ENCODE measurements at places on chromosomes 7 and 10.

DNA sequence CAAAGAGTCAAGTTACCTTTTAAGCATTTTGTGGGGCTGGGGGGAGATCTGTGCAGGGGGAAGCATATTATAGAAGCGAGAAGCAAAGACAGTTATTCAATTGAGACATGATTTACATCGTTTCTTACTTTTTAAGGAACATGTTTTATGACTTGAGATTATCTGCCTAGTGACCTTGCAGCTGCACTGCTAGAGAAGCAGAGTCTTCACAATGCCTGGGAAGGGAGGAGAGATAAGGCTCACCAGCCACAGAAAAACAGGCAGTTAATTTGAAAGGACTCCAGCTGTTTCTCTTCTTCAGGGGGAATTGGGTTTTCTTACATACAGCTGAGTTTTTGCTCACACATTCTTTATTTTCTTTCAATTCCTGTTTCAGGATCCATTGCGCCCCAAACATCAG is 31.0 kb downstream of the PHYH start:
- DNase-seq, result no peak

DNA sequence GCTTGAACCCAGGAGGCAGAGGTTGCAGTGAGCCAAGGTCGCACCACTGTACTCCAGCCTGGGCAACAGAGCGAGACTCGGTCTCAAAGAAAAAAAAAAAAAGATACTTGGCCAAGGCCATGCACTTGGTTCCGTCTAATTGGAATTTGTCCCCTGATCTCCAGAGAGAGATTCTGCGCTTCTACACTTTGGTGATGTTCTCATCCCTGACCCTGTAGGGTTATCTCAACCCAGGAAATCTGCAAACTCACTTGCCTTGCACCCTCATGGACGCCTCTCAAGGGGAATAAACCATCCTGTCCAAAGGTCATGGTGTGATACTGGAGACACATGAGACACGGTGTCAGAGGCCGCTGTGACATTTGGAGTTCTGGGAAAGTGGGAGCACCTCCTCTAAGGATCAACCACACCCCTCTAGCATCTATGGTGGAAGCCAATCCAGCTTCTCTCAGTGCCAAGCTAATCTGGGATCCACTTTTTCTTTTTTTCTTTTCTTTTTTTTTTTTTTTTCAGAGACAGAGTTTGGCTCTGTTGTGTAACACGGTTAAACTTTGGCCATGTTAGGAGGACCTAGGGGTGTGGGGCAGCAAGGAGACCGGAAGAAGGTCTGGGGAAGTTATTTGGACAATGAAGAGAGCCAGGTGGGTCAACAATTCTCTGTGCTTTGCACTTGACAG is 7.8 kb upstream of the POR start:
- DNase-seq, result no peak

GRCh38 chr7:105279688-105280007 is 109.1 kb downstream of the SRPK2 start:
- DNase-seq, result no peak

- no peak for DNase-seq
Measured at GRCh38 chr7:13099154-13099795, 411.8 kb downstream of the ARL4A start.

- DNase-seq, result no peak
Measured at GRCh38 chr7:132343199-132343598, 233.1 kb downstream of the PLXNA4 start.

GRCh38 chr7:72446131-72446530 is 34.0 kb upstream of the CALN1 start:
- no peak for DNase-seq
